ENCODE measurements at places on chromosomes 3 and 15. TPM values are rescaled to one million over a fixed set of nuclear protein-coding genes. Genes with fewer than 3 reads are reported as not detected.
A peak's percentile ranks its signal among the peaks of the same experiment; 100 is the strongest.

- peak; percentile 70 for DNase-seq
These were observed 114.7 kb downstream of the ETFA start for GRCh38 chr15:76196269-76197231.

DNA sequence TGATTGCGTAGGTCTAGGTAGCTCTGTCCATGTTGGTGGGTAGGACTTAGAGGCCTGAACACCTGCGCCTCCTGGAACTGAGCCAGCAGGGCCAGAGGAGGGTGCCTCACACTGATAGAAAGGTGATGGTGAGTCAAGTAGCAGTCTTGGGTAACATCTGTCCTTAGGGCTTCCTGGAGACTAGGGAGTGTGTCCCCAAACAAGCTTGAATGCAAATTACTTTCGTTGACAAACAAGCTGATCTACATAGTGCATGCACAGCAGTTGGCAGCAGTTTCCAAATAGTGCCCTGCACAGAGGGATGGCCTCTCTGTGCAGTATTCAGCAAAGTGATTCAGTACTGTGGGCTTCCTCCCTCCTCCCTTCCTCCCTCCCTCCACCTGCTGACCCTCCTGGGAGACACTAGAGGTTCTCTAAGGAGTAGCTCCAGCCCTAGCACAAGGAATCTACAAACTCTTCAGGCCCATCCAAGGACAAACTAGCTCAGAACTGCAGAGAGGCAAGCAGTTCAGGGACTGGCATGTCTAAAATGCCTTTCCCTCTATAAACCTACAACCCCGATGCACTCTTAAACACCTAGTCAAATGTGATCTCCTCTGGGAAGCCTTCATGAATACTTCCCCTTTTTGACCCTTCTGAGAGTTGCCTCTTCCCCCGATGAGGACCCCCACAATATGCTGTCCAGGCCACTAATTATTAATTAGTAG, 61.0 kb downstream of the TLE3 start:
- DNase-seq, result peak; percentile 63

DNA sequence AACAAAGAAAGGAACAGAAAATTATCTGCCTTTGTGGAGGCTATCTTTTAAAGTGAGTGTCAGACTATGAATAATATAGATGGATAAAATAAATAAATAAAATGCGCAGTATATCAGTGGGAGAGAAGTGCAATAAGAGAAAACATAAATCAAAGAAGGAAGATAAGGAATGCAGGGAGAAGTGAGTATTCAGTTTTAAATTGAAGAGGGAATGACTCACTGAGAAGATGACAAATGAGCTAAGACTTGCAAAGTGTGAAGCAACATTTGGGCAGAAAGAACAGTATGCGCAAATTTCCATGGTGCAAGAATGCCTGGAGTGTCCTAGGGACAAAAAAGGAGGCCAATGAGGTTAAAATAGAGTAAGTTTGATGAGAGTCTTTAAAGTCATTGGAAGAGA, 1300.1 kb upstream of the ALCAM start:
- DNase-seq, result no peak

GRCh38 chr3:50121072-50122032, 32.6 kb downstream of the RBM5 start:
- no peak for DNase-seq

GRCh38 chr15:78244101-78244500, 9.7 kb upstream of the ACSBG1 start:
- no peak for DNase-seq

GRCh38 chr15:88023914-88024313, 232.6 kb downstream of the NTRK3 start:
- DNase-seq, result no peak

DNA sequence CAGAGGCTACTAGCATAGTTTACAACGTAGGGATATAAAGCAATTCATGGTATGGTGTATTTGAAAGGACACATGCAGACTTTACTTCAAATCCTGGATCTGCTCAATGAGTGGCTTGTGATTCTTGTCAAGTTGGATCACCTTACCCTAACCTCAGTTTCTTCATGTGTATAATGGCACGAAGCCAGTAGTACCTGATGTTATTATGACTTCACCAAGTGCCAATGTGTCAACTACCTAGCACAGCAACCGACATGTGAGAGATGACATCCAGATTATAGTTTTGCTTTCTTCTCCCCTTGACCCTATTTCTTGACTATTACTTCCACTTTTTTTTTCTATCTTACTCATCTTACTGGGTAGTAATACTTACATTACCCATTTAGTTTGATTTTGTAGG, 304.5 kb downstream of the RBMS3 start:
- DNase-seq, result no peak

DNA sequence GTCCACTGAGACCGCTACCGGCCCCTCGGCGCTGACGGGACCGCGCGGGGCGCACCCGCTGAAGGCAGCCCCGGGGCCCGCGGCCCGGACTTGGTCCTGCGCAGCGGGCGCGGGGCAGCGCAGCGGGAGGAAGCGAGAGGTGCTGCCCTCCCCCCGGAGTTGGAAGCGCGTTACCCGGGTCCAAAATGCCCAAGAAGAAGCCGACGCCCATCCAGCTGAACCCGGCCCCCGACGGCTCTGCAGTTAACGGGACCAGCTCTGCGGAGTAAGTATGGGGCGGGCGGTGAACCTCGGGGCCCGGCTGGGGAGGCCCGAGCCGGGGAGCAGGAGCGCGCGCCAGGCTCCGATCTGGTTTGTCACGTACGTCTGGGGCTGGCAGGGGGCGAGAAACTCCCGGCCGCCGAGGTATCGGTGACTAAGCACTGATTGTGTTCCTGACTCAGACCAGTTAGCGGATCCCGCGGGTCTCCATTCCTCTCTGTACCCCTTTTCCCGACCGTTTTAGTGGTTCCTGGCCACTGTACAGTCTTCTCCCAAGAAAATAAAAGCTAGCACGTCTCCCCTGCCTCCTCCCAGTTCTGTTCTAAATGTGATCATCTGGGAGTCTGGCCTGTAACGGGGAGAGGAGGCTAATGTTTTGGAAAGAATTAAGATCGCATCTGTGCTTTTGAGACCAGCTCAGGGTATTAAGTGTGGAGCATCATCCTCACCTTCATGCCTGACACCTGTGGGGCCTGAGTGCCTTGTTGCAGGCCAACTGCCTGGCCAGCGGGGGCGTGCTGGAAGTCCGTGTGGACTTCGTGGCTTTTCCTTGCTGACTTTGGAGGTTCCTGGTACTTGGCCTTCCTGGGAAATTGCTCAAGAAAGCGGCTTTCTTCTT, 691 bp downstream of the MAP2K1 start:
- DNase-seq, result peak; percentile 82

DNA sequence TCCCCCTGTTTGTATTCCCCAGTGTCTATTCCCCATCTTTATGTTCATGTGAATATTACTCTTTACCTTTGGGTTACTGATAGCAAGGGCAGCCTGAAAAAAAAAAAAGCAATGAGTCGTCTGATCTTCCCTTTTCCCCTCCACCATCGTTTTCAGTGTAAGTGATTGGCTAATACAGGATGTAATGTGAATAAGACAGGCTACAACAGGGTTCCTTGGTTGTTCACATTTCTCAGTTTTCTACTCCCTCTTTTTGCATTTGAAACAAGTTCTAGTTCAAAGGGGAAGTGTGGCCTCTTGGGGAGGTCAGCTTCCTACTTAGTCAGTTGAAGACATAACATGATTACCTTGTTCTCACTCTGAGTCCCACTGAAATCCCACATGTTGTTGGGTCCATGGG, 278.0 kb upstream of the TRIM42 start:
- no peak for DNase-seq

DNA sequence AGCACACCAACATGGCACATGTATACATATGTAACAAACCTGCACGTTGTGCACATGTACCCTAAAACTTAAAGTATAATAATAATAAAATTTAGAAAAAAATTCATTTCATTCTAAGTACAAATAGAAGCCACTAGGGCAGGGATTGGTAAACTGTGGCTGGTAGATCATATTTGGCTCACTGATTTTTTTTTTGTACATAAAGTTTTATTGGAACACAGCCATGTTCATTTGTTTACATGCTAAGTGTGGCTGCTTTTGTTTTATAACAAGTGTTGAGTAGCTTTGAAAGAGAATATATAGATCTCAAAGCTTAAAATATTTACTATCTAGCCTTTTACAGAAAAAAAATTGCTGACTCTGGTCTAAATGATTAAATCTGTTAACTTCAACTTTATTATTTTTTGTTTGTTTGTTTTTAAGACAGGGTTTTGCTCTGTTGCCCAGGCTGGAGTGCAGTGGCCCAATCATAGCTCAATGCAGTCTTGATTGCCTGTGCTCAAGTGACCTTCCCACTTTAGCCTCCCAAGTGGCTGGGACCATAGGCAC, 32.8 kb downstream of the SLC30A4 start:
- no peak for DNase-seq

DNA sequence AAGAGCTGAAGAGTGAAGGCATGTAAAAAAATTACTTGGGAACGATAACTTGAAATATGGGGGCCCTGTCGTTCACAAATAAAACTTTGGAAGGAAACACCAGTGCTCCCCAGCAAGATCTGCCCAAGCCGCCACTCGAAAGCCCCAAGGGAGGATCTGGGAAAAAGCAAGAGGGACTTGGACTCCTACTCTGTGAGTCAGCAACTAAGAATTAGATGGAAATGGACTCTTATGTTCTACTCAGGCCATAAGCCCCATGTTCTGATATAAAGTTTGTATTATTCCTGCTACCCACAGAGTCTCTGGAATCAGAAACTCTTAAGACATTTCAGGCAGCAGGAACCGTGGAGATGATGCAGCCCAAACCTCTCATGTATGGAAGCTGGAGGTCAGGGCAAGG, 75.7 kb downstream of the ITGB5 start:
- DNase-seq, result no peak

DNA sequence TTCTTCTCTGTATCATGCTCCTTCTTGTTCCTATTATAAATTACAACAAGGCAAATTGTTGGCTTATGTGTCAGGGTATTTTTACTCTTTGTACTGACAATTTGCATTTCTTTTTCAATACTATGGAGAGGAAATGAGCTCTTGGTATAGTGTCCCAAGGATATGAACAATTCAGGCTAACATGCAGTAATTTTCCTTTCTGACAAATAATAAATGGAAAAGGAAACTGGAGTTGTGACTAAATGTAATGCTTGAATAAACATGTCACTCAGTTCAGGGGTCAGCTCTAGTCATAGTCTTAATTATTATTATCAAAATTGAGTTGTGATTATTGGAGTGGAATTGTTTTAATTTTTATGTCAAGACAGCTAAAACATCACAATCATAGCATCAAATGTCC, 256.0 kb upstream of the ZPLD1 start:
- DNase-seq, result no peak

- DNase-seq, result no peak
These were observed 3.4 kb downstream of the CLK3 start for GRCh38 chr15:74618841-74619596.

DNA sequence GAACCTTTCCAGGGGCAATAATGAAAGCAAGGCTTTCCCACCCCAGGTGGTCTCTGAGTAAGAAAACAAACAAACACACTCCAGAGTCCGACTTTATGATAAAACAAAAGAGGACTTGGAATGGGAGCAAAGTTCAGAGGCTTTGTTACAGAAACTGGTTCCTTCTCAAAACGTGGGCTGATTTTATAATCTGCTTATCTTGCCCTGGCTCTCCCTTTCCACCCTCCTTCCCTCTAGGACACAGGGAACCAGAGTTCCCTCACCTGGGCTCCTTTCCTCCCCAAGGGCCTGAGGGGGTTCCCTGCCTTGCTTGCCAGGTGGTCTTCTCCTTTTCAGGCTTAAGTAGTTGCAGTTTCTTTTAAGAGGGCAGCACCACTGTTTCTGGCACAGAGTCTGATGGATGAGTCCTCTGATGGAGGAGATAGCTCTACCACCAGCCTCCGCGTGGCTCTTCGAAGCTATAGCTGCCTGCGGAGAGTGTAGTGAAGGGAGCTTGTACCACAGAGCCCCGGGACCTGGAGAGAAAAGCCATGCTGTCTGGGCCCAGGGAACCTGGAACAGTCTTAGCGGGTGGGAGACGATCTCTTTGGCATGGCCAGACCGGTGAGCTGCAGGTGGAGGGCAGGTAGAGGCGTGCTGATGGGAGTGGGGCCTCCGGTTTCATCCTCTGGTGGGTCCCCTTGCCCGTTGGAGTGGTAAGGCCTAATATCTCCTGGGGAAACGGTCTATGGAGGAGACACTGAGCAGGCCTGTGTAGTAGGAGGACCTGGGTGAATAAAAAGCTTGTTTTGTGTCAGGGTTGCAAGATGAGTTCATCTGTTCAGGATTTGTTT, 68.7 kb downstream of the SMAD6 start:
- no peak for DNase-seq

- no peak for DNase-seq
These were observed at the start of gene SOX14 for GRCh38 chr3:137764001-137764433. Gene SOX14 (plus strand): TSS chr3:137764315. CDS start chr3:137764785, 470 bp downstream.

DNA sequence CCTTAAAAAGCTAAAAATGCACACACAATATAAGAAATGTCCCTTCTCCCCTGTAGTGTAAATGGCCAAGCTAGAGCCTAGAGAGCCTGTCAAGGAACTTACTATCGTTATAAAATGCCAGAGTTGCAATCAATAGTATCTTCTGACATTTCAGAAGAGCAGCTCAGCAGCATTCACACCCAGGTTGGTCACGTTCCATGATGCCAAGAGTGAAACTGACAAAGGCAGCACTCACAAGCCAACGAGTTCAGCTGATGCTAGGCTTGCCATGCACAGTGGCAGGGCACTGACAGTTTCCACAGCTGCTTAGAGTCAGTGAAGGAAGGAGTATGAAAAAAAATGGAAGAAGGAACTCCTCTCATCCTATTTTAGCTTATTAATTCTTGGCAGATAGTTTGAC, 331.4 kb upstream of the CCDC54 start:
- DNase-seq, result no peak

The STXBP5L gene
- total RNA-seq, result not detected

The PLCB2 gene
- total RNA-seq, result 4.6 TPM

The GADL1 gene
- total RNA-seq, result 0.62 TPM

The MUC20 gene
- total RNA-seq, result 6.5 TPM

The ZBED2 gene
- total RNA-seq, result not detected

Measured in cardiac septum (tissue), 1 donor.